ENCODE measurements at places on chromosomes 3 and 15. TPM values are rescaled to one million over a fixed set of nuclear protein-coding genes. Genes with fewer than 3 reads are reported as not detected.

DNA sequence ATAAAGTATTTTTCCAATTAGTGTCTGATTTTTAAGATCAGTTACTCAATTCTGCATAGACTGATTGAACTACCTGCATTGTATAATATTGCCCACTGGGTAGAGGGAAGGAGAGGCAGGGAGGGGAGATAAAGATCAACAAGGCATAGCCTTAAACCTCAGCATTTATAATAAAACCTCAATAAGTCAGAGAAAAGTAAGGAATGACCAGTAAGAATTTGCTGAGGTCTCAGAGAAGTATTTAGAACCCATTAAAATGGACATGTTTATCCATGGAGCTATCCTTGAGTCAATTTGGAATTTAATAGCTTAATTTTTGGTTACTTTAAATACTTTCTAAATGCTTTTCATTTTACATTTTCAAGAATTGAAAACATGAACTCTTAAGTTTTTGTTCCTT, 62.5 kb downstream of the ARMC8 start:
- no peak for DNase-seq

ZNF639 gene
- 31.8 TPM for total RNA-seq

GRCh38 chr15:38461066-38461833, 7.3 kb downstream of the FAM98B start:
- DNase-seq, result no peak

GOLGA6L10 gene
- 0.60 TPM for total RNA-seq

FBXO40 gene
- not detected for total RNA-seq

NANOGP8 gene
- total RNA-seq, result 2.1 TPM

GRCh38 chr15:84979651-84980050, 2.0 kb upstream of the PDE8A start:
- no peak for DNase-seq

OR5H6 gene
- not detected for total RNA-seq

FBXL22 gene
- 1.5 TPM for total RNA-seq

ALDH1A3 gene
- 12.4 TPM for total RNA-seq

GRCh38 chr3:71815340-71816067, 30.6 kb upstream of the PROK2 start:
- DNase-seq, result no peak
